DMS79 (cell line): ENCODE measurements at places on chromosomes 3 and 15.

GRCh38 chr3:52281981-52282801, 3.7 kb upstream of the WDR82 start:
- DNase-seq = no peak

GRCh38 chr3:38992117-38992760, 59.5 kb downstream of the SCN11A start:
- no peak for DNase-seq

- no peak for DNase-seq
Observed at GRCh38 chr3:72009851-72010443, 225.0 kb upstream of the PROK2 start.

GRCh38 chr3:23002836-23003732, 200.0 kb upstream of the UBE2E2 start:
- no peak for DNase-seq

GRCh38 chr3:136546720-136547119, 205.5 kb downstream of the STAG1 start:
- DNase-seq = no peak

GRCh38 chr15:100205549-100206295, 136.1 kb downstream of the ADAMTS17 start:
- no peak for DNase-seq

- DNase-seq = peak; percentile 71
Observed at GRCh38 chr3:184261854-184262763, 756 bp upstream of the CAMK2N2 start.
